GM23248 (cell line): ENCODE measurements at places on chromosomes 4 and X. TPM values are rescaled to one million over a fixed set of nuclear protein-coding genes. Genes with fewer than 3 reads are reported as not detected.

Gene NAA11
- not detected in 2 replicates for total RNA-seq

Gene RBM47
- 1.3 and 2.0 TPM in 2 replicates for total RNA-seq

Gene EGF
- 0.13 and 0.43 TPM in 2 replicates for total RNA-seq

Gene FAM199X
- total RNA-seq, result 16.1 and 16.9 TPM in 2 replicates

Gene STK26
- 1.0 and 1.1 TPM in 2 replicates for total RNA-seq

Gene DIAPH2
- total RNA-seq, result 7.5 and 9.0 TPM in 2 replicates

Gene DCAF8L2
- not detected in 2 replicates for total RNA-seq

Gene WDR45
- 78.5 and 91.9 TPM in 2 replicates for total RNA-seq

Gene RHOXF2
- not detected in 2 replicates for total RNA-seq

Gene MND1
- total RNA-seq, result 1.2 and 4.2 TPM in 2 replicates

Gene EDNRA
- total RNA-seq, result 0.63 and 0.86 TPM in 2 replicates

Gene PHOX2B
- not detected in 2 replicates for total RNA-seq

Gene PRR32
- total RNA-seq, result not detected in 2 replicates

Gene FGFBP2
- not detected in 2 replicates for total RNA-seq
